ENCODE measurements at places on chromosomes 16 and 17.

DNA sequence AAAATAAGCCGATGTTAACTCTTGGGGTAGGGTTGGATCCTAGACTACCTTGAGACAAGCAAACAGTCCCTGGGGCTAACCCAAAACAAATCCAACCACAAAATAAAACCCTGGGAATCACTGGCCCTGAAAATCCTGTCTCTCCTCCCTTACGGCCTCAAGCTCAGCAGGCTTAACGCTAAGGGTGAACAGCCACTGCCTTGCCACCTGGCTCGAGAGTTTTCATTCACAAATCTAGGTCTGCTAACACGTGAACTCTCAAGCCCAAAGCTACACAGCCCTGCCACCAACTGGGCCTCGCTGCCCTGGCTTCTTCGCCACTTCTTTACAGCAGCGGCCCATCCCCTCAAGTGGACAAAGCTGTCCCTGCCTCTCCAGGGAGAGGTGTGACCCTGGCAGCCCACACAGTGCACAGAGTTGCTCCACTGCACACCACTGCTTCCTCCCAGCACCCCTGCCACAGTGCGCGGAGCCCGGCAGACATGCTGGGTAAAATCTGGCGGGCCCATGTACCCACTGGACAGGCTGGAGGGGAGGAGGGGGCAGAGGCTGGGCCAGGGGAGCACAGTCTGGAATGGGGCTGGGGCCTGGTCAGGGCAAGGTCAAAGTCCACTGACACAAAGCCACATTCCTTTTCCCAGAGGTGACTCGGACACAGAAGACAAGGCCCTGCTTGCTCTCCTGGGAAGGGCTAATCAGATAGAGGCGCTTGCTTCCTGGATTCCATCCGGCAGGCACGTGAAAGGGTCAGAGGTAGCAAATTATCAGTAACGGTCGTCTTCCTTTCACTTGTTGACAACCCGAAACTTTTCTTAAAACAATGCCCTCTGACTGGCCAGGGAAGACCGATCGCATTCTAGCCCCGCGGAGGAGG, 996 bp downstream of the PCYT2 start:
- no peak for DNase-seq

DNA sequence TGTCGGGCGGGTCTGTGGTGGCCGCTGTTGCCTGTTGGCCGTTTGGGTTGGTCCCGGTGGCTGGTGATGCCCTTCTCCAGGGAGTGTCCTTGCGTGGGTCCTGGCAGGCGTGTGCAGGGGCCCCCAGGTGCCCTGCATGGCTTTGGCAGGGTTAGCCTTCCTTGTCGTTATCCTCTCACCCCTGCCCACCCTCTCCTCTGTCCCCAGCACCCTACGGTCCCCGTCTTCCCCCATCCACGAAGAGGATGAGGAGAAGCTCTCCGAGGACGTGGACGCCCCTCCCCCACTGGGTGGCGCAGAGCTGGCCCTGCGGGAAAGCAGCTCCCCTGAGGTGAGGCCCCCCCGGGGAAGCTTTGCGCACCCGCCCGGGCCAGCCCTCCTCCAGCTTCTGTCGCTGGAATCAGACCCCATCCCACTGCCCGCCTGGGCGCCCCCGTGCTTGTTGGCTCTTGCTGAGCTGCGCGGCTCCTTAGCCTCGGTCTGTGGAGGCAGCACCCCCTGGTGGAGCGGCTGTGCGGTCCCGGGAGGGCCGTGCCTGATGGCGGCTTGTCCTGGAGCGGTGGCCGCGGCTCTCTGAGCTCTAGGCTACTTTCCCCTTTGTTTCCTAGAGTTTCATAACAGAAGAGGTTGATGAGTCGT, 10.6 kb upstream of the NUDT16L1 start:
- DNase-seq: no peak

GRCh38 chr16:79286646-79287423, 313.7 kb downstream of the MAF start:
- no peak for DNase-seq

DNA sequence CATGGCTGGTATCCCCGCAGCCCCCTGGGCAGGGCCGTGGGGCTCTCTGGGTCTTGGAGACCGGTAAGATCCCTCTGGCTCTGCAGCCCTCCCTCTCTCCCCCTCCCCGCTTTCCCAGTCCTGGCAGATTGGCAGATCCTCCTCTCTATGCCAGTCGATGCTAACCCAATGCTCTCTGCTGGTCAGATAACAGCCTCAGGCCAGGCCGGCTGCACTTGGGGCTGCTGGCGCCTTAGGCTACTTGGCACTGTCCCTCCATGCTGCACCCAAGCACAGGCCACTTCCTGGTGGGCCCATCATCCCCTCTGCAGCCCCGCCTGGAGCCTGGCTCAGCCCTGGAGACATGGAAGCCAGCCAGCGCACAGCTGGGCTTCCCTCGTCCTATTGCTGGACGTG, 81.7 kb downstream of the RTN4RL1 start:
- DNase-seq: no peak

DNA sequence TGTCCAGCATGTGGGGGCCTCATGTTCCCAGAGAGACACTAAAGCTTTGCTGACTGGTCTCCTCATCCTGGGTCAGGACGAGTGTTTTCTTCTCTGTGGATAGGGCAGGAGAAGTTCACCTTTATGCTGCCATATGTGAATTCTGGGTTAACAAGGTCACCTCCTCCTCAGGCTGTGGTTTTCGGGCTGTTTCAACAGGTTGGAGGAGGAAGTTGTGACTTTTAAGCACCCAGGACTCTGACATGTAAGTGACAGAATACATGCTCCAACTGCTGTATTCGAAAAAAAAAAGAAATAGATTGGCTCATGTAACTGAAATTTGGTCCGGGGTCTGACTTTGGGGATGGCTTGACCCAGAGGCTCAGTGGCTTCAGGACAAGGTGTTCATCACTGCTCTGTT, 54.2 kb downstream of the SNX20 start:
- no peak for DNase-seq

DNA sequence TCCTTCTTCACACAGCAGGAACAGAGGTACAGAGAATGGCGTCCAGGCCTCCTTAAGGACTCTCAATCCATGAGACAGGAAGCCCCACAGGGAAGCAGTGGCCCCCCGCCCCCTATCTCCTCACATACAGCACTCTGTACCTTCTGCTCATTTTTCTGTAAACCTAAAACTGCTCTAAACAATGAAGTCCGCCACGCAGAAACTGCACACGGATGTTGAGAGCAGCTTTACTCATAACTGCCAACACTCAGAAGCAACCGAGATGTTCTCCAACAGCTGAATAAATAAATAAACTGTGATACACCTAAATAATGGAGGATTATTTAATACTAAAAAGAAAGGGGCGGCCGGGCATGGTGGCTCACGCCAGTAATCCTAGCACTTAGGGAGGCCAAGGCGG, 9.9 kb downstream of the TBC1D16 start:
- DNase-seq: no peak

GRCh38 chr16:57577691-57578224, 35.3 kb downstream of the ADGRG5 start:
- DNase-seq: no peak

DNA sequence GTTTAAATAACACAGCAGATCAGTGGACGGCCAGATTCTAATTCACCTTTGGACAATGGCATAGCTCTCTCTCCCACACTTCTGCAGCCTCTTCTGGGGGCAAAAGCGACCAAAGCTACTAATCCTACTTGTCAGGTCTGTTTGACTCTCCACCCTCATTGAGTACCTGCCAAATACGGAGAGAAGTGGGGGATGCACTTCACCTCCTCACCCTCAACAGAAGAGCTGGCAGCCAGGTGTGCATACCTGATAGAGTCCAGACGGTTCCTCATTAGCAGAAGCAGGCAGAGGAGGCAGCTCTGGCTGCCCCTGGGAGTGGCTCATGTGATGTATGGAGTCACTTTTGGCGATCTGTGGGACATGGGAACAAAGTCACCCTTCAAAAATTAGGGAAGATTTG, 4.9 kb downstream of the DNAH3 start:
- no peak for DNase-seq

Measured in stimulated activated CD8-positive, alpha-beta memory T cell treated with anti-CD3 and anti-CD28 coated beads, Interleukin-2, amount 100 ng/mL, for 1 hour (primary cell).